Activated CD4-positive, alpha-beta T cell treated with anti-CD3 and anti-CD28 coated beads, Interleukin-2, amount 10 ng/mL, durations not matched to agents 24 days and 14 days (primary cell): ENCODE measurements at places on chromosomes 5 and 9. TPM values are rescaled to one million over a fixed set of nuclear protein-coding genes. Genes with fewer than 3 reads are reported as not detected.

Gene HMCN2
- not detected in 2 replicates for total RNA-seq

Gene LCN15
- not detected in 2 replicates for total RNA-seq

Gene TEX48
- 0.52 and 0.56 TPM in 2 replicates for total RNA-seq

DNA sequence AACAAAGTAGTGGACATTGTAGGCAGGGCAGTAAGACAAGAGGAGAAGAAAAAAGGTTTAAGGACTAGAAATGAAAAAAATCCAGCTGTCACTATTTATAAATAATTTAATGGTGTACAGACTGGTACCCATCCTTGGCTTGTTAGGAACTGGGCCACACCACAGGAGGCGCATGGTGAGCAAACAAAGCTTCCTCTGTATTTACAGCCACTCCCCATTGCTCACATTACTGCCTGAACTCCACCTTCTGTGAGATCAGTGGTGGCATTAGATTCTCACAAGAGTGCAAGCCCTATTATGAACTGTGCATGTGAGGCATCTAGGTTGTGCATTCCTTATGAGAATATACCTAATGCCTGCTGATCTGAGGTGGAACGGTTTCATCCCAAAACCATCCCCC is 62.6 kb upstream of the DMAC1 start:
- H3K4me1 ChIP-seq = no peaks in the 10 kb centered on the region
- H3K36me3 ChIP-seq = no peaks in the 10 kb centered on the region
- H3K27ac ChIP-seq = no peak overlapping the region
- DNase-seq = peak; percentile 22
- no peaks in the 10 kb centered on the region for H3K27me3 ChIP-seq

DNA sequence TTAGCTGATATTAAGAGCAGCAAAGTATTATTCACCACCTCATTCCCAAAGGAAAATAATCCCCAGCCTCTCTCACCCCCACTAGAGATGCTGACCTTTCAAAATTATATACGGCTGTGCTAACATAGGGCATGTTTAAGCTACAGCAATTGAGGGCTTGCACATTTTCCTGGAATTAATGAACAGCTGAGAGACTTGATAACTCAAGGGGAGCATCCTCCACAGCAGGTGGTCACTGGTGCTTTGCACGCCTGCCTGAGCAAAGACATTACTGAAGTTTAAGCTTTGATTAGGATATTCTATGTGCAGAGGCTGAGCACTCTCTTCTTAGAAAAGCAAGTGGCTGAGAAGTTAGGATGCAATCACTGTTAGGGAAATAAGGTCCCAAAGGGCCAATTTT is 230.9 kb downstream of the FAM114A2 start:
- no peak overlapping the region for H3K27ac ChIP-seq
- H3K36me3 ChIP-seq = no peaks in the 10 kb centered on the region
- no peak overlapping the region for H3K4me3 ChIP-seq
- no peak for DNase-seq
- no peaks in the 10 kb centered on the region for H3K4me1 ChIP-seq
- no peaks in the 10 kb centered on the region for H3K27me3 ChIP-seq

- H3K4me3 ChIP-seq = peak overlapping the region; percentile 76
- peak overlapping the region; percentile 97 for H3K27ac ChIP-seq
- peaks cover 85% of the 10 kb centered on the region for H3K4me1 ChIP-seq
Measured at GRCh38 chr5:157550663-157551062, 24.9 kb downstream of the ADAM19 start.

Gene OSMR
- not detected in 2 replicates for total RNA-seq

DNA sequence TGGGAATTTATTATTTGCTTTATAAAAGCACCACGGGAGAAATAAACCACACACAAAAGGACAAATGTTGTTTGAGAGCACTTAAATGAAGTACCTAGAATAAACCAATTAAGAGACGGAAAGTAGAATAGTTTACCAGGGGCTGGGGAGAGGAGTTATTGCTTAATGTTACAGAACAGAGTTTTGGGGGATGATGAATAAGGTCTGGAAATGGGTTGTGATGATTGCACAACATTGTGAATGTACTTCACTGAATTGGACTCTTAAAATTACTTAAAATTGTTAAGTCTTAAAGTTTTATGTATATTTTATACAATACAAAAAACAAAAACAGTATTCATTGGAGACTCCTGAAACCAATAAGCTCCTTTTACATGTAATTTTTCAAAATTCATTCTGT is 1.5 kb downstream of the ZBTB43 start:
- peaks cover 18% of the 10 kb centered on the region for H3K36me3 ChIP-seq
- H3K4me3 ChIP-seq = peak overlapping the region; percentile 94
- peaks cover 31% of the 10 kb centered on the region for H3K4me1 ChIP-seq
- peaks cover 2% of the 10 kb centered on the region for H3K27me3 ChIP-seq

Gene BHMT
- total RNA-seq = not detected in 2 replicates

- no peaks in the 10 kb centered on the region for H3K4me1 ChIP-seq
- no peaks in the 10 kb centered on the region for H3K36me3 ChIP-seq
- H3K27me3 ChIP-seq = peaks cover 23% of the 10 kb centered on the region
- H3K4me3 ChIP-seq = peak overlapping the region; percentile 44
Measured at GRCh38 chr5:9544056-9544455, 1.8 kb downstream of the SEMA5A start.

- no peaks in the 10 kb centered on the region for H3K36me3 ChIP-seq
- no peak overlapping the region for H3K4me3 ChIP-seq
- no peaks in the 10 kb centered on the region for H3K27me3 ChIP-seq
- H3K4me1 ChIP-seq = no peaks in the 10 kb centered on the region
- no peak for DNase-seq
Measured at GRCh38 chr5:114858665-114859437, 310.9 kb downstream of the TRIM36 start.
